Activated CD8-positive, alpha-beta memory T cell treated with anti-CD3 and anti-CD28 coated beads for 48 hours (primary cell): ENCODE measurements at places on chromosomes 5 and 9.

- DNase-seq = no peak
Observed at GRCh38 chr9:136665704-136666371, 3.1 kb downstream of the EGFL7 start.

GRCh38 chr5:87169300-87169991 is 98.2 kb upstream of the RASA1 start:
- DNase-seq = no peak

GRCh38 chr5:102624405-102624804 is 125.6 kb upstream of the SLCO6A1 start:
- DNase-seq = no peak

DNA sequence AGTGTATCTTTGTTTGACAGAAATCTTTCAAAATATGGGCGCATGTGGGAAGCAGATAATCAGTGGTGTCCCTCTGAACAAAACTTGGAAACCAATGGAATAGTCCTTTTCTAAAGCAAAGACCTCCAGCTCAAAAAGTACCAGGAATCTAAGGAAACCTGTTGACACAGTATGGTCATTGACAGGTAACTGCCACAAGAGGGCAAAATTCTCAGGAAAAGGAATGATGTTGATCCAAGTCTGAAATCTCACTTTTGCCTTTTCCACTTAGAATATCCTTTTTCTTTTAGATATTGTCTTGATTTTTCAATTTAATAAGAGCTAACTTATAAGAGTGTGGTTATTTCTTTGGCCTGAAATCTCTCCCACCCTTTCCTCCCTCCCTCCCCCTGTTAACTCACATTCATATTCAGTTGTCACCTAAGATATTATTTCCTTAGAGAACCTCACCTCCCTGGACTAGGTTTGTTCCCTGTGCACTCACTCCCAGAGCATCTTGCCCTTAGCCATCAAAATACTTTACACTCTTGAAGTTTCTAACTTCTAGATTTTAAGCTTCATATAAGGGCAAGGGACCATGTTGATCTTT is 59.0 kb upstream of the BARX1 start:
- no peak for DNase-seq

DNA sequence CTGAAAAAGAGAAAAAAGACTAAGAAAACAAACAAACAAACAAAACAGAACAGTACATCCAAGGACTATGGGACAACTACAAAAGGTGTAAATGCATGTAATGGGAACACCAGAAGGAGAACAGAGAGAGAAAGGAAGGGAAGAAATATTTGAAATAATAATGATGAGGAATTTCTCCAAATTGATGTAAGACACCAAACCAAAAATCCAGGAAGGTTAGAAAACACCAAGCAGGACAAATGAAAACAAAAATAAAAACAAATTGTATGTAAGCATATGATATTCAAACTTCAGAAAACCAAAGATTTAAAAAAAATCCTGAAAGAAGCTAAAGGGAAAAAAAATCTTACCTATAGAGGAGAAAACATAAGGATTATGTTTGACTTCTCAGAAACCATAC is 125.9 kb upstream of the ACTBL2 start:
- no peak for DNase-seq

- no peak for DNase-seq
Observed at GRCh38 chr5:32450952-32451351, 6.4 kb upstream of the ZFR start.

GRCh38 chr9:114246558-114246957 is 76.3 kb upstream of the ORM1 start:
- no peak for DNase-seq

DNA sequence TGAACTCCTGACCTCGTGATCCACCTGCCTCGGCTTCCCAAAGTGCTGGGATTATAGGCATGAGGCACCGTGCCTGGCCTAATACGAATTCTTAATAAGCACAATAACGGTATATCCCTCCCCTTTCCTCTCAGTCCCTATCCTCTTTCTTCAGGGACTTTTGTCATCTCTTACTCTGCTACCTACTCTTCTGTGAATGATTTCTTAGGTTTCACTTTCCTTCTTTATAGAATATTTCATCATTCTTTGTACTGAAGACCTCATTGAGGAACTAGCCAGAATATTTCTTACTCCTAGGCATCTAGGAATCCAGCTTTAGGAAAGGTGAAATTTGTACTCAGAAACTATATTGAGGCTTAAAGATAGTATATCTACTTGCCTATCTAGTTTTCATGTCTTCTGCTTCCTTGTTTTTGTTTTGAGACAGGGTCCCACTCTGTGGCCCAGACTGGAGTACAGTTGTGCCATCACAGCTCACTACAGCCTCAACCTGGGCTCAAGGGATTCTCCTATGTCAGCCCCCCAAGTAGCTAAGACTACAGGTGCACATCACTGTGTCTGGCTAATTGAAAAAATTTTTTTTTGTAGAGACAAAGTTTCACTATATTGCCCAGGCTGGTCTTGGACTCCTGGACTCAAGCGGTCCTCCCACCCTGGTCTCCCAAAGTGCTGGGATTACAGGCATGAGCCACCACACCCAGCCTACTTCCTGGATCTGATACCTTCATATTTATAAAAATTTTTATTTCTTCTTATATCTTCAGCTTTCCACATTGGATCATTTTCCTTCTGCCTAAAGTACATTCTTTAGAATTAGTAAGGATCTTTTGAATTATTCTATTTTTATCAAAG is 69.7 kb downstream of the GPBP1 start:
- no peak for DNase-seq

GRCh38 chr5:33792559-33792958 is 99.2 kb downstream of the ADAMTS12 start:
- DNase-seq = no peak

GRCh38 chr9:129886226-129887174 is 51.2 kb downstream of the USP20 start:
- DNase-seq = no peak

DNA sequence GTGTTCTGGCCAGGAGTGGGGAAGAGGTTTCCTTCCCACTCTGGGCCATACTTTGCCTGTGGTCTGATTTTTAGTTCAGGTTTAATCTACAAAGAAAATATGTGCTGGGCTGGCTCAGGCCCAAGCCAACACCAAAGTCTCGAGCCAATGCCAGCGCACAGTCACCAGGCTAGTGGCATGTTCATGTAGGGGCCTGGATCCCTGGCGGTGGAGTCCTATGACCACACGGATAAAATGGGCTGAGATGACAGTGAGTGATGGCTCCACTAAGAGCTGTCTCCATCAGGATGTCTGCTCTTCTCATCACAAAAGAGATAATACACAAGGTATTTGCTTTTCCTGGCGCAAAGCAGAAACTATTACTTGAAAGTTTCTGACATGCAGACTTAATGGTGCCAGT is 92.9 kb upstream of the PTPN3 start:
- no peak for DNase-seq

- DNase-seq = no peak
Observed at GRCh38 chr5:172849606-172850453, 15.8 kb downstream of the ERGIC1 start.

DNA sequence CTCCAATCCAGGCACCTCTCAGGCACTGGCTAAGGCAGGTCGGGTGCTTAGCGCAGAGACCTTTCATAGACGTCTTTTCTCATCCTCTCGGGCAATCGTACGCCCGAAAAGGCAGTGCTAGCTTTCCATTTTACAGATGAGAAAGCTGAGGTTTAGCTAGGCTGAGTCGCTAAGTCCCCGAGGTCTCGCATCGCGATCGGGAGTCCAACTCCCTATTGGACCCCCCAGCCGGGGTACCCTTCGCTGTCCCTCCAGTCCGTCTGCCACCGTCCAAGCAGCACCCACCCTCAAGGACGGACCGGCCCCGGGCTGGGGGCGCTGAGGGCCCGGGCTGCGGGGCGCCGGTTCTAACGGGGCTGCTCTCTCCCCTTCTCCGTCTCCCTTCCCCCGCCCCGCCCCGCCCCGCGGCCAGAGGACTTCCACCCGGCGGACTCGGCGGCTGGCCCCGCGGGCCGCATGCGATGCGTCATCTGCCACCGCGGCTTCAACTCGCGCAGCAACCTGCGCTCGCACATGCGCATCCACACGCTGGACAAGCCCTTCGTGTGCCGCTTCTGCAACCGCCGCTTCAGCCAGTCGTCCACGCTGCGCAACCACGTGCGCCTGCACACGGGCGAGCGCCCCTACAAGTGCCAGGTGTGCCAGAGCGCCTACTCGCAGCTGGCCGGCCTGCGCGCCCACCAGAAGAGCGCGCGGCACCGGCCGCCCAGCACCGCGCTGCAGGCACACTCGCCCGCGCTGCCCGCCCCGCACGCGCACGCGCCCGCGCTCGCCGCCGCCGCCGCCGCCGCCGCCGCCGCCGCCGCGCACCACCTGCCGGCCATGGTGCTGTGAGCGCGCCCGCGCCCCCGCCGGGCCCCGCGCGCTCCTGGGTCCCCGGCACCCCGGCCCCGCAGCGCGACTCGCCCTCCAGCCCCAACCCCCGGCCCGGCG is 12.5 kb upstream of the EXOSC2 start:
- peak; percentile 52 for DNase-seq

DNA sequence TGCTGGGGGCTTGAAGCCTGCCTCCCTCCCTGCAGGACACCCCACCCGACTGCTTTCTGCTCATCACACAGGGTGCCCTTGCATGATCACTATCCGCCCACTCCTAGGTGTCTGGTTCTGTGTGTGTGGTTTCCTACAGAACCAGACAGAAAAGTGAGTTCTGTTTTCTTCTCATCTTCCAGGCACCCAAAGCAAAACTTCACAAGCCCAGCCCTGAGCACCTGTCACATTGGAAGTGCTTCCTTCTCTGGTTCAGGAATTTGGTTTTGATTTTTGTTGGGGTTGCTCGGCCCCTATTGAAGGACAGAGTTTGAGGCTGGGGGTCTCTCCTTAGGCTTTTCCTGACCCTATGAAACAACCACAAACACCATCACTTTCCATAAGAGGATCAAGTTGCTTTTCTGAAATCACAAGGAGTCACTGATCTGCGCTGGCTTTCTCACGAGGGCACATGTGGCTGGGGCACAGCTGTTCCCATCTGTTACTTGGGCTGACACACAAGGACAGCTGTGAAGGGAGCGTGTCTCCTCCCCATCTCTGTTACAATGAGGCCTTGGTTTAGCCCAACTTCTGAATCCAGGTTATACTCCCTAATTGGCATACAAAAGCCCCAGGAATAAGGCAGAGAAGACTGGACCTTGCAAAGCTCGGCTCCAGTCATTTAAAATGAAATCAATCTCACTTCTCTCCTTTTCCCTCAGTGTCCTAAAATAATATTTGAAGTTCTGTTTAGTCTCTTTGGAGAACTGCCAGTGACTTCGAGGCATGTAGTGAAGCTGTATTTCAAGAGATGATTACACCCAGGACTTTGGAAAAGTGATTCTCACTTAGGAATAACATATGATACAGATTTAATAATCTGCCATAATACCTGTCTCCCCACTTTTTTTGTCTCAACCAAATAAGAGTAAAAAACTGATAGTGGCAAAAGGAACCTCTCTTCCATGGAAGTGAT is 213.1 kb upstream of the GAS1 start:
- no peak for DNase-seq

- no peak for DNase-seq
Observed at GRCh38 chr5:118980438-118980837, 7.9 kb downstream of the DTWD2 start.
